ENCODE measurements at places on chromosomes 1 and 21.
A peak's percentile ranks its signal among the peaks of the same experiment; 100 is the strongest.

GRCh38 chr1:230342019-230342418 is 84.1 kb downstream of the PGBD5 start:
- no peak for DNase-seq

DNA sequence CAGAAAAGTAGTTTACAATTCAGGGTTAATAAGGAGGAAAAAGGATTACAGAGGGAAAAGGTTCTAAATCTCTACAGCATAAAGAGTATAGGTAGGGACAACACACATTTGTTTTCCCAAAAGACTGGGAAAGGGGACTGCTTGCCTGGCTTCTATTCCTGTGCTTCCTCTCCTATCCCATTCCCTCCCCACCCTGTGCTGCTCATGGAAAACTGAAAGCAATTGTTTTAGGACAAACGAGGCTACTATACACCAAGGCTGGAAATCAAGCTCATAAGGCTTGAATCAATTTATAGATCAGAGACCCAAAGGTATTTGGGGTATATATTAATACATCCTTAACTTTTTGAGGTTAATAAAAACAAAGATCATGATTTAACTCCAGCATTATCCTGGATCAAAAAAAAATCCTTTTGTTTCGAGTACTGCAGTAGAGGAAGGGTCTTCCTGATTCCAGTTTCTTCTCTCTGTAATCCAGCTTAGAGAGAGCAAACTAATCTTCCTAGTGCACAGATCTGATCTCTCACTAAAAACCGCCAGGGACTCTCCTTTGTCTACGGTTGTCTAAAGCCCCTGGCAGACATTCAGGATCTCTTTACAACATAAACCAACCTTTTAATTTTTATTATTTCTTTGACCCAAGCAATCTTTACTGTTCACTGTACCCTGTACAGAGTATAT is 37.4 kb upstream of the A3GALT2 start:
- no peak for DNase-seq

DNA sequence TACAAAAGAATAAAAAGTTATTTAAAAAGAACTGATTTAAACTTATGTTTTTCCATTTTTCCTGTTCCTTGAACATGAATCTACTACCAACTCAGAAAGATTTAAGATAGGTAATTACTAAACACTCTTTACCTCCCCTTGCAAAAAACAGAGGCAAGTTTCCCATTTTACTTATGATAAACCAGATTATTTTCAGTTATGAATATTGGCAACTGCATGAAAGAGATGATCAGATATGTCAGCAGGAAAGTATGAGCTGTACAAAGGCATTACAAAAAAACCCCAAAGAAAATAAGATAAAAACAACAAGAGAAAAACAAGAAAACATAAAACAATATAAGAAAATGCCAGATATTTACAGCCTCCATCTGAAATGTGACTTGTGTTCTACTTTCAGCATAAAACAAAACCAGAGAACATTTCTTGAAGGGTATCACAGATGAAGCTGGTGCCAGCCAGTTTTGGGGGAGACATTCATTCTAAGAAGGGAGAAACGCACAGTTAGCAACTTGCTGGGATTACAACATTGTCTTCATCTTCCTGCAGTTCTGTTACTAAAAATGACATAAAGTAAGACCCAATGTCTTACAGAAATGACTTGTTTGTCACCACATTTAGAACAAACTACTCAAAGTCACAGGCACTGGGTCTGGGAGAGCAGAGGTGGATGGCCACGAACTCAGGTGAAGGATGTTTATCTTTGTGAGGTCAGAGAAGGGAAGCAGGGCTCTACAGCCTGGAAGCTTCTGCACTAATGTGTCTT is 19.1 kb downstream of the ZC3H12A start:
- DNase-seq: no peak

DNA sequence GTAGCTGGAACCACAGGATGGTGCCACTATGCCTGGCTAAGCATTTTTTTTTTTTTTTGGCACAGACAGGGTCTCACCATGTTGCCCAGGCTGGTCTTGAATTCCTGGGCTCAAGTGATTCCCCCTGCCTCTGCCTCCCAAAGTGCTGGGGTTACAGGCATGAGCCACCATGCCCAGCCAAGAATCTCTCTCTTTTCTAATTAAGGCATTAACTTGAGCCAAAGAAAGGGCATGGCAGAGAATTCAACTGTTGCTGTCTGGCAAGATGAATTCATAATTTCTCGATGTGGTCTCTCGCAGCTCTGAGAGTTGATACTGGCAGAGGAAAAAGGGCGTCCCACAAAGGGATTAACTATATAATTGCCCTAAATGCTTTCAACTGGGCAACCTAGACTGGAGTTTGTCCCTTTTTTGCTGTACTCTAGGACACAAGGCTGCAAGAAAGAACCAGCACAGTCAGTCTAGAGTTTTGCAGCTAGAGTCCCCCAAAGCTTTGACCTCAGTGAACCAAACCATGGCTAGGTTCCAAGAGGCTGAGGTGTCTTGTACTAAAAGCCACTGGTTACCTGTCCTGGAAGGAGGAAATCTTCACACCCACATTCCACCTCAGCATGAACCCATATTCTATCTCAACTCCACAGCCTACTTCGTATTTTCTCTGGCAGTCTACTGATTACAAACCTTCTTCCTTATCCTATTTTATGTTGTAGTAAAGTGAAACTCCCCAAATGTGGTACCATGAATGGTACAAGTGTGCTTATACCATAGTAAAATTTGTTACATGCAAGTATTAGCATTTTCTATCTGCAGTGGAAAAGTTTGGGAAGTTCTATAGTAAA is 51.2 kb downstream of the OPTC start:
- DNase-seq: no peak

- no peak for DNase-seq
These were observed 36.3 kb downstream of the MARK1 start for GRCh38 chr1:220564216-220564615.

- no peak for DNase-seq
These were observed 26.6 kb downstream of the TENT5C start for GRCh38 chr1:117632269-117633067.

GRCh38 chr1:68202239-68202832 is 30.0 kb downstream of the WLS start:
- no peak for DNase-seq

DNA sequence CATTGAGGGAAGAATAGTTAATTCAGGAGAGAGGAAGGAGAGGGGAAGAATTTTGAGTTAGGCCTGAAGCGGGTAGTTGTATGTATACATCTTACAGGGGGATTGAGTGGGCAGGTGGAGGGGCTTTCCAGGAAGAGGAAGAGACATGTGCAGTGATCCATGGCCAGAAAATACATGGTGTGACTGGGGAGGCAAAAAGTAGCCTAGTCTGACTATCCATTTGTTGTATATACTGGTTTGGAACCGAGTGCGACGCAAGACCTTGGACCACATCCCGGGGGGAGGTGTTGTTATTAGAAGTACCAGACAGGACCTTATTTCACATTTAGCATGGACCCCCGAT is 158.3 kb downstream of the SDCCAG8 start:
- DNase-seq: no peak

DNA sequence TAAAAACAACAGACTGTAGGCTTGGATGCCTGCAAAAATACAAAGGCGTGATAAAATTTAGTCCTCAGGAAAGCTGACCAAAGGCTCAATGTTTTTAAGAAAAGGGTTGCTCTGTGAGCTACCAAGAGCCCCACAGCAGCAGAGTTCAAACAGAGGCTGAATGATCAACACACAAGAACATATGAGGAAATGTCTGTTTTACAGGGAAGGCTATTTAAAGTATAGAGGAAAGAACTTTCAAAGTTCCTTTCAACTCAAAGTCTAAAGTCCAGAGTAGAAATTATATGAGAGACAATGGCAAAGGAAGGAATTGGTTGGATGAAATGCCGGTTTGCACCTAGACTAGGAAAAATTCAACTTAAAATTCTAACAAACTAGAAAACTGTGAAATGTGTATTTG is 8.6 kb downstream of the CLSTN1 start:
- DNase-seq: no peak

- no peak for DNase-seq
These were observed 8.3 kb upstream of the NVL start for GRCh38 chr1:224338150-224338838.

- DNase-seq: no peak
These were observed 154.8 kb downstream of the TRABD2B start for GRCh38 chr1:47842228-47842919.

- no peak for DNase-seq
These were observed 29.5 kb downstream of the SYT2 start for GRCh38 chr1:202680586-202681352.

- DNase-seq: no peak
These were observed 3.3 kb upstream of the IRF2BP2 start for GRCh38 chr1:234613128-234613875.

- no peak for DNase-seq
These were observed 27.9 kb downstream of the CACNA1S start for GRCh38 chr1:201084295-201084694.

DNA sequence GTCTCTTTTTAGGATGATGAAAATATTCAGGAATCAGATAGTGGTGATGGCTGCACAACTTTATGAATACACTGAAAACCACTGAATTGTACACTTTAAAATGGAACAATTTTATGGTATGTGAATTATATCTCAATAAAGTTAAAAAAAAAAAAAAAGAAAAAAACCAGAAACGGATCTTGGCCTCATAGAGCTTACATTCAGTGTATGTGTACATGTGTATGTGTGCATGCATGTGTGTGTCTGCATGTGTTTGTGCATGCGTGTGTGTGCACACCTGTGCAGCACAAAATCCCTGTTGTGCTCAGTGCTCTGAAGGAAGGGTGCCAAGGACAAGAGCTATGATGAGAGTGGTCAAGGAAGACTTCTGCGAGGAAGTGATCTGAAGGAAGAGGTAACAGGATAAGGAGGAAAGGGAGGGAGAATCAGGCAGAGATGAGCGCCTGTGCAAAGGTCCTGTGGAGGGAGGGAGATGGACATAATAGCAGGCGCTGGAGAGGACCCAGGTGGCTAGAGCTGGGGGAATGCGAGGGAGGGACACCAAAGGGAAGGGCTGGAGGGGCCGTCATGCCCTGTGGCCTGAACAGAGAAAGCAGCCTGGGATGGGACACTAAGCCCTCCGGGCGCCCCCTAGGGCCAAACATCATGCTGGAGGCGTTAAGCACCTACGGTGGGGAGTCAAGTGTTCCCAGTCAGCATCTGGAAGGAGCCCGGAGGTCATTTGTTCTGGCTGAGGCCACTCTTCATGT is 25.2 kb downstream of the NKAIN1 start:
- no peak for DNase-seq

- DNase-seq: no peak
These were observed 12.1 kb downstream of the PRKACB start for GRCh38 chr1:84156210-84156621.

DNA sequence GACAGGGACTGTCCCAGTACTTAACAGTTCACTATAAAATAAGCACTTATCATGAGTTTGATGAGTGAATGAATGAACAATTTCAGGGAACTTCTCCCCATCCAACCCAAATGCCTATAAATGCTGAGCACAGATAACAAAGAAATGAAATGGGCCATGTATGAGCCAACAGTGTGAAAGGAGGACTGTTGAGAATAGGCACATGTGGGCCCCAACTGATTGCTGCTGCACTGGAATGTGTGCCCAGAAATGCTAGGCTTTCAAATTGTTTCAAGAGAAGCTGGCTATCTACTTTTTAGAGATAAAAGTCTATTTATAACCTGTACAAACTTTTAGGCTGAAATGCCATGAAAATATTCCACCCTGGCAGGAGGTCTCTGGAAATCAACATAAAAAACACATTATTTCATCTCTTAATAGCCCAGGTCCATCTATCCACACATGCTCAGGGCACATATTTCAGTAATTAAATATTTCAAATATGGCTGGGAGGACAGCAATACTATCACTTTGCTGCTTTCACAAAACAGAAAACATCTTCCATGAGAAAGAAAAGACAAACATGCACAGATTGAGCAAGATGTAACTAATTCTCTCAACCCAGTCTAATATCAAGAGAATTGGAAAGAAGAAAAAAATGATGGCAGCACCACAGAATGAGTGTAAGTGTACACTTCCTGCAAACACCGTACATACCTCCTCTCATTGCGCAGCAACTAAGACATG is 49.8 kb downstream of the COLGALT2 start:
- no peak for DNase-seq

DNA sequence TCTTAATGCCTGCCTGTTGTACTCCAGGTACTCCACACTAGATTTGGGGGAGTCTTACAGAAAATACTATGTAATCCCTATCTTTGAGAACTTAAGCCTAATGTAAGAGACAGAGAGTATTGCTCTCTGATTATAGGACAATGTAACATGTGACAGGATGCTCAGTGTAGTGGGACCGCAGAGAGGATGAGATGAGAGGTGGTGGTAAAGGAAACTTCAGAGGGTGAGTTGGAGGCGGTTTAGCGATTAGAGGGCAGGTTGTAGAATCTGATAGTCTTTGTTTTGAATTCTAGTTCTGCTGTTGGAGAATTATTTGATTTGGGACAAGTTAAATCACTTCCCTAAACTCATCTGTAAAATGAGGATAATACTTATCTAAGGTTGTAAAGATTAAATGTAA is 5.4 kb downstream of the SOAT1 start:
- no peak for DNase-seq

- DNase-seq: no peak
These were observed 75.8 kb upstream of the MCOLN3 start for GRCh38 chr1:85124091-85124490.

GRCh38 chr1:156025876-156026275 is 5.1 kb upstream of the SSR2 start:
- DNase-seq: peak; percentile 91

- no peak for DNase-seq
These were observed 6.2 kb downstream of the RNF187 start for GRCh38 chr1:228493141-228494043.

- no peak for DNase-seq
These were observed 147.2 kb downstream of the ETS2 start for GRCh38 chr21:38952890-38953289.

DNA sequence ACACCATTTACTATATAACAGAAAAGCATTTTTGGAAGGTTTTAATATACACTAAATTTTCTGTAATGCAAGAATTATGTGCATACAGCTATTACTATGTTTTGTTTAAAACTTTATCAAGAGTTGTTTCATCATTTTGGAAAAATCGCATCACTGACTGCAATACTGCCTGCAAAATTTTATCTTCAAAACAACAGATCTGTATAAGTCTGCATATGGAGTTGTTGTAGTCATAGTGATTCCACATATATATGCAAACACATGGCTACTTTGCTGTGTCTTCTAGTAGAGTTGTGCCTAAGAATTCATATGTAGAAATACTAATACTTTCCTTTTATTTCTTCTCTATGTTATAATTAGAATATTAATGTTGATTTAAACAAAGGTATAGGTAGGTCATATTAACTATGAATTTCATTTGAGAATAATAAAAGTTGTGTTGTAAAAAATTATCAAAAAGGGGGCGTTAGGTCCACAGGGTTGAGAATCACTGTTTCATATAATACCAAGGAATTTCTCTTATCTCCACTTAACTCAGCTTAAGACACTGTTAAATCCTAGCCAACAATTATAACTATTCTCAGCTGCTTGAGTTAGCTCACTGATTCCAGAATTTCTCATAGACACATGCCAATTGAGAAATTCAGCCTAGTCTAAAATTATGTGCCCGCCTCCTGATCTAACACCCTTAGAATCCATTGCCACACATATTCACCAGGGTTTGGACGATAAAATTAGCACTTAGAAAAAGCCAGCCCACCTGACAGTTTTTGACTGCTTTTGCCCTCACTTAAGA is 22.9 kb upstream of the LAMC1 start:
- DNase-seq: no peak

GRCh38 chr1:245500546-245500945 is 345.8 kb downstream of the KIF26B start:
- no peak for DNase-seq
